ENCODE measurements at places on chromosomes 5 and 9. TPM values are rescaled to one million over a fixed set of nuclear protein-coding genes. Genes with fewer than 3 reads are reported as not detected.

Gene BSPRY
- not detected for total RNA-seq

Gene PCDHGA11
- 7.0 TPM for total RNA-seq

Gene RNF208
- total RNA-seq, result not detected

Gene TNFSF8
- total RNA-seq, result not detected

Gene SLC25A2
- total RNA-seq, result not detected

Gene IL4
- total RNA-seq, result not detected

Gene ZDHHC11B
- not detected for total RNA-seq

Gene GOLPH3
- 56.3 TPM for total RNA-seq

Gene SLC2A6
- total RNA-seq, result 23.7 TPM

Gene LCN1
- total RNA-seq, result not detected

Gene GADD45G
- total RNA-seq, result not detected

Gene TXNDC8
- total RNA-seq, result not detected

Gene PCDHGC5
- 1.1 TPM for total RNA-seq

Gene BARHL1
- total RNA-seq, result not detected

Gene ADAMTS12
- total RNA-seq, result 31.7 TPM

Gene SLC27A4
- 22.1 TPM for total RNA-seq

Gene CMYA5
- total RNA-seq, result 0.12 TPM

Gene ROPN1L
- 0.84 TPM for total RNA-seq

Gene RRAGA
- 60.0 TPM for total RNA-seq

DNA sequence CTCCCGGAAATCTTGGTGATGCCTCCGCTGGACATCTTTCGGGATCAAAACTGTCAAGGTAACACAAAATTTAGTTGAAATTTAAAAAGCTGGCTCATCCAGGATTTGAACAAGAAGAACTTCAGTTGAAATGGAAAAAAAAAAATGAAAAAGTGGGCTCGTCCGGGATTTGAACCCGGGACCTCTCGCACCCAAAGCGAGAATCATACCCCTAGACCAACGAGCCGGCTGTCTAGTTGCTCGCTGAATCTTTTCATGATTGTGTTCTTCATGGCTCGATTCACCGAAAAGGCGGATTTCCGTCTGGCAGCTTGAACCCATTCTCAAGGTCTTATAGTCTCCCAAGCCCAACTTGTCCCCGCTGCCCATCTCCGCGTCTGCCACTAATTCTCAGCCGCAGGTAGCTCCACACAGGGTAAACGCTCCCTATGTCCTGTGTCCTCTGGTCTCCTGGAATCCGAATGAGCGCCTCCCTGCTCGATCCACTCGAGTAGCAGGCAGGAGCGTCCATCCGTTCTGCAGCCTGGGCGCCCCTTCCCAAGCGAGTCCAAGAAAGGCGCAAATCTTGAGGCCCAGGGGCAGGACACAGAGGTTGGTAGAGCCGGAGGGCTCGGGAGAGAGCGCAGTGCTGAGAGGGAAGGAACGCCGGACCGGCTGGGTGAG lies 16.2 kb downstream of the TRIM7 start:
- peak; percentile 71 for DNase-seq

GRCh38 chr9:27037499-27037898 lies 32.0 kb upstream of the LRRC19 start:
- DNase-seq, result no peak

DNA sequence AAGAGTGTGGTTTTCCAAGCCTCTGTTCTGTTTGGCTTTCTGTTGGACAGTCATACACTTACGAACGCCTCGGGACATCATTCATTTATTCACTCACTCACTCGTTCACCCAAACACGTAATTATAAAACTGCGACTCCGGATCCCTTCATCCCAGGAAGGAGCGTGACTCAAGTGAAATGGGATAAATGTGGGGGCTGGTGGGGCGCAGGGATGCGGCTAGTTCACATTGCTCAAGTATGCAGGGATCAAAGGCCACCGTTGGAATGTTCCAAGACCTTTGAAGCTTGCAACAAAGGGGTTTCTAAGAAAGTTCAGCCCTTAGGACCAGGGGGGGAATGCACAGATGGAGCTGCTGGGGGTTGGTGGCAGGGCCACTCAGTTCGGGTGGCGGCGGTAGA lies 64.2 kb downstream of the CFAP77 start:
- DNase-seq, result peak; percentile 82

DNA sequence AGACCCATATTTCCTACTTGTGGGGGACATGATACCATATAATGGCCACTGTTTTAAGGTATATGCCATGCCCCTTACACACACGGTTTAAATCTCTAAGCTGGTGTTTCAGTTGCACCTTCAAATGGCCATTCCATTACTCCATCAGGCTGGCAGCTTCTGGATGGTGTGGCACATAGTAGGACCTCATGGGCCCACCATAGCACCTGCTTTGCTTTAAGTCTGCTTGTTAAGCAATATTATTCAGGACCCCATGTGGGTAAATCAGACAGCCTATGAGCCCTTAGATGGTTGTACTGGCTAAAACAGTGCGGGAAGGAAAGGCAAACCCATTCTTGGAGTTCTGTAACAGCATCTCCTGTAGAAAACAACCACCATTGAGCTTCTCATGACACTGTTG lies 27.4 kb upstream of the PANK3 start:
- DNase-seq, result no peak

- no peak for DNase-seq
Measured at GRCh38 chr5:133393776-133394476, 218.4 kb downstream of the FSTL4 start.

GRCh38 chr5:75601567-75601966 lies 9.7 kb upstream of the ANKDD1B start:
- DNase-seq, result peak; percentile 6

GRCh38 chr5:175306381-175306780 lies 137.6 kb downstream of the DRD1 start:
- no peak for DNase-seq

- DNase-seq, result no peak
Measured at GRCh38 chr5:21783074-21783679, 1070.0 kb downstream of the CDH12 start.

GRCh38 chr9:111965566-111966019 lies 69.0 kb downstream of the UGCG start:
- DNase-seq, result peak; percentile 90

GRCh38 chr5:10533226-10533625 lies 30.6 kb upstream of the ANKRD33B start:
- DNase-seq, result no peak

- no peak for DNase-seq
Measured at GRCh38 chr5:178478370-178478769, 111.8 kb downstream of the COL23A1 start.

GRCh38 chr5:147377682-147378081 lies 132.2 kb downstream of the DPYSL3 start:
- DNase-seq, result no peak

DNA sequence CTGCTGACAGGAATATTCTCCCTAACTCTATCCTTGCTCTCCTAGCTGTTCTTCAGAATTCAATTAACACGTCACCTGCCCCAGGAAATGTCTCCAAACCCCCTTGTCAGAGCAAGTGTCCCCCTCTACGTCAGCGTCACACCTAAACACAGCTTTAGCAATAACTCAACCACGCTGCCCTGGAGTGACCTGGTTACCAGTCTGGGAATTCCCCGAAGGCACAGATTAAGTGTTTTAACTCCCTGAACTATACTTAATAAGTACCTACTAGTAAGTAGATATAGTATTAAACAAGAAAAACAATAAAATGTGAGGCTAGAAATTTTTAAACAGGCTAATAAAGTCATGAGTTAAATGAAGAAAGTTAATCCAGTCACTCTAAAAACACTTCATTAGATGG lies 78.4 kb downstream of the FANCC start:
- DNase-seq, result no peak

GRCh38 chr5:134967607-134968006 lies at the start of gene CATSPER3:
TSS of gene CATSPER3 (plus strand) at chr5:134967907. CDS start at chr5:134967992, 85 bp downstream.
- DNase-seq, result no peak

DNA sequence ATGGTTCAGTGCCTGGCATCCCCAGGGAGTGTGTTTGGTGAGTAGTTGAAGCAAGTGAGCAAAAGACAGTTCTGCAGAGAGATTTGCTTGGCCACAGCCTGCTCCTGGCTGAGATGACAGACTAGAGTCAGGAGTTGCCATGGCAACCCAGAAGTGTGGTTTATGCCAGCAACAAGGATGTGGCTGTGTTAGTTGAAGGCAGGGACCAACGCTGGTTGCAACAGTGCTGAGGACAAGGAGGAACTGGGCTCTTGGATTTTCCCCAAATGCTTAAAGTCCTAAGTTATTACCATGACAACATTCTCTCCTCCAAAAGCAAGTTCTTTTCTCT lies 2.7 kb downstream of the NXNL2 start:
- DNase-seq, result peak; percentile 91

GRCh38 chr9:73050887-73051550 lies 98.2 kb upstream of the ALDH1A1 start:
- no peak for DNase-seq

DNA sequence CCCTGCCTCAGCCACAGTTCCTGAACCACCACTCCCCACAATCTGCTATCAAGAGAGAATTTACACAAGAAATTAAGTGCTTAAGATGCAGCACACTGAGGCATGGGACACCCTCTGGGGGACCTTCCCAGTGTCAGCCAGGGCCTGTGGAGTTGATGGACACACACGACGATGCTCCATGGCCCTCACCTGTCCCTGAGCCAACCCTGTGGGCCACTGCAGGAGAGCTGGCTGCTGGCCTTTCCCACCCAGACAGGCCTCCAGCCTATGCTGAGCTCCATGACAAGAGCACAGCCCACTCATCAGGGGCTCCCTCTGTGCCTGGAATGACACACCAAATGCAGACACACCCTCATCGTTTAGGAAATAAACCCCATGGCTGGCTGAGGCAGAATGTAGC lies 124.6 kb downstream of the ADAMTS16 start:
- no peak for DNase-seq

GRCh38 chr9:6894135-6894534 lies 136.4 kb downstream of the KDM4C start:
- no peak for DNase-seq

- DNase-seq, result peak; percentile 19
Measured at GRCh38 chr5:167565189-167565954, 726.1 kb upstream of the WWC1 start.

DNA sequence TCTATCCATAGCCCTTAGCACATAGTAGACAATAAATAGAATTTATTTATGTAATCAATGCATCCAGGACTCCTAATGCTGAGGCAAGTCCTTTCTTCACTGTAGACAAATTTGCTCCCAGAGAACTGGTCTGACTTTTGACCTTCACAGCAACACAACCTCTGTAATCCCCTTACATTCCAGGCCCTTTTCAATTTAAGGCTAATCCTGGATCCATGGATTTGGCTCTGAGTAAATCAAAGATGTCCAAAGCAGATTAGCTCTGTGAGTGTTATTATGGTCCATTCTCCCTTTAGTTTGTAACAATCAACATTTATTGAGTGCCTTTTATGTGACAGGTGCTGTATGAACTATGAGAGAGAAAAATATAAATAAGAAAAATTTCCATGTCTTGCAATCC lies 27.4 kb upstream of the TMC1 start:
- no peak for DNase-seq

DNA sequence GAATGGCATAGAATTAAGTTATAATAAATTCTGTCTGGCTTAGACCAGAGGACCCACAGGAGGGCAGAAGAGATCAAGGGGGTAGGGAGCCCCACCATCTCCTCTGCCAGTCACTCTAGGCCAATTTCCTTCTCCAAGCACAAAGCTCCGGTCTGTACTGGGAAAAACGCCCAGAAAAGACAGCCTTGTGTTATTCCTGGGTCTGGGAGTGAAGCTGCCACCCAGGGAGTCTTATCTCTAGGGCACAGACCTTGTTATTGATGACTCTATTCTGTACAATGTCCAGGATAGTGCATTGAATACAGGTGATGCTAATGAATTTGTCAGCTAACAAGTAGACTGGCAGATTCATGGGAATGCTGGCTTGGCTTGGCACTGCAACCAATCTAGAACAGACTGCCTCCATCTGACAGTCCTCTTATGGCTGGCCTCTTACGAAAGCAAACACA lies 60.7 kb downstream of the MED27 start:
- no peak for DNase-seq

DNA sequence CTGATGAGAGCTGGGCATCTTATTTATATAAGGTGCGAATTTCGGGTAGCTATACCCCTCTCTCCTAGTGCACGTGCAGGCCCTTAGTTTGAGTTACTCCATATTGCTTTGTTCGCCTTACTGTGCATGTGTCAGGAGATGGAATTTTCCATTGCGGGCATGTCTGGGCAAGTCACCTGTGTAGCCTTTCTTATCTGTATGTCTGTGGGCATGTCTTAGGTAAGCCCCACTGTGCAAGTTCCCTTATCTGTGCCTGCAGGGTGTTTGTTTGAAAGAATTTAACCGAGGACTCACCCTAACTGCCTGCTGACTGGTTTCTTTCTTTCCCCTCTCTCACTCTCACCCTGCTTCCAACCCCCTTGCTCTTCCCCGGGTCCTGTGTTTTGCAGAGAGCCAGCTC lies 140.7 kb upstream of the RANBP3L start:
- no peak for DNase-seq

DNA sequence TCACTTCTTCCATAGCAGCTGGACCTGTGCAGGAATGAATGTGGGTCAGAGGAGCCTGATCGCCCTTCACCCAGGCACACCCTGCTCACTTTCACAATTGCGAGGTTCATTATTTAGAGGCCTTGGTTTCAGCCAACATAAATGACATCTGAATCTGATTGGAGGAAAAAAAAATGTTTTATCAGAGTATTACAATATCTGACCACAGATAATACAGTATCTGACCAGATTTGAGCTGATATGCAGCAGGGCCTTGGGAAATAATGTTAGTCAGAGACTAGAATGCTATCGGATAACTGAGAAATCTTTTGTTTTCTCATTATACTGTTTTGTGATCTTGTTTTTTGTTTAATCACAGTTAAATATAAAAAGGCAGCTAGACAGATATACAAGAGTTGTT lies 7.7 kb downstream of the ICE1 start:
- no peak for DNase-seq

DNA sequence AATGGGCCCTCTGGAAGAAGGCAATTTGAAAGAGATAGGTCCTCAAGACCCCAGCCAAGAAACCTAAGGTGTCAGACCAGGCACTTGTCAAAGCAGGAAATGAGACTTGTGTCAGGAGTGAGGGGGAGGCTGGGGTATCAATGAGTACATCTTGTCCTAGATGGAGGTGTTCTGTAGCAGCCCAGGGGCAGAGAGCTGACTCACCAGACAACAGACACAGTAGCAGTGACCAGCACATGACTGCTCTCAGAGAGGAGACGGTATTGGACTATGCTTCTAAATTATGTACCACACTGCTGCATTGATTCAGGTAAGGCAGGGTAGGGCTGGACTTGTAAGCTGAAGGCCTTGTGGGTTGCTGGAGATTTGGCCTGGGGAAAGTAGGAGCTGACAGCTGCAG lies 551.2 kb upstream of the KLF4 start:
- DNase-seq, result peak; percentile 83

DNA sequence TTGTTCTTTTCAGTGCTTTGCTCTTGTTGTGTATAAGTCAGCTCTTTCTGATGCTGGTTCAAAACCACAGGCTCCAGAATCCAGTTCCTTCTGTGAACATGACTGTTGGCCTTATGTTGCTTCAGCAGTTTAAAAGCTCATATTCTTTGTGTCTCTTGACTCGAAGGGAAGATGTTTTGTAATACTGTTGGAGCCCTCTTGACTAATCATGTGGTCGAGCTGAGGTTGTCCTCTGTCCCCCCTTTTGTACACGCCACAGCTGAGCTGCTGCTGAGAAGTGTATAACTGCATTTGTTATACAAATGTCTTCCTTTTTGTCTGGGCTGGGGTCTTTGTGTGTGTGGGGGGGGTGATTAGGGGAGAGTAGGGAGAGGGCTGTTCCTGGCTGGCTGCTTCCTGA lies 35.8 kb downstream of the SLC36A1 start:
- DNase-seq, result no peak

- no peak for DNase-seq
Measured at GRCh38 chr9:120562861-120563443, 17.0 kb downstream of the CDK5RAP2 start.

- DNase-seq, result no peak
Measured at GRCh38 chr5:162299793-162300192, 232.2 kb downstream of the GABRG2 start.

Data from RPMI7951 (cell line).